Activated naive CD4-positive, alpha-beta T cell treated with anti-CD3 and anti-CD28 coated beads for 36 hours (primary cell): ENCODE measurements at places on chromosomes 16 and 17.

DNA sequence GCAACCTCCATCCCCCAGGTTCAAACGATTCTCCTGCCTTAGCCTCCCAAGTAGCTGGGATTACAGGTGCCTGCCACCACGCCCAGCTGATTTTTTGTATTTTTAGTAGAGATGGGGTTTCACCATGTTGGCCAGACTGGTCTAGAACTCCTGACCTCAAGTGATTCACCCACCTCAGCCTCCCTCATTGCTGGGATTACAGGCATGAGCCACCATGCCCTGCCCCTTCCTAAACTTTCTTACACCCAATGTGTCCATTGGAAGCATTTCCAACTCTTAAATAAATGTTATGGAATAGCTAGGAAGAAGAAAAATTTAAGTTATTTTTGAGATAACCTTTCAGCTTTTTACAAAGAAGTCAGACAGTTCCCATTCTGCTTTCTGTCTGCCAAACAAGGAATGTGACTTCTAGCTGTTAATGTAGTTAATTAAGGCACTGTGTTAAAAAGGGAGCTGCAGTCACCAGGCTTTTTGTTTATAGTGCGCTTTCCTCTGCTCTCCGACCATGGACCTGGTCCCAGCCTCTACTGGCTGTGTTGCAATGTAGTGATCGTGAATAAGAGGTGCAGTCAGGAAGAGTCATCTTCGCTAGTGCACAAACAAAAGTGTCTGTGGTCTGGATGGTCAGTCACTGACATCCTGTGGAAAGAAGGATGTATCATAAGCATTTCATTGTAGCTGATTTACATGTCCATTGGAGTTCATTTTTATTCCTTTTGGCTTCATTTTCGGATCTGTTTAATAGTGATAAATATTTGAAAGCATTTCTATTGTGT is 39.7 kb downstream of the USP10 start:
- DNase-seq = no peak

- DNase-seq = no peak
Observed at GRCh38 chr16:55323637-55324271, at the start of gene IRX6. IRX6 (plus strand) TSS chr16:55324203; CDS start chr16:55325092, 889 bp downstream.

DNA sequence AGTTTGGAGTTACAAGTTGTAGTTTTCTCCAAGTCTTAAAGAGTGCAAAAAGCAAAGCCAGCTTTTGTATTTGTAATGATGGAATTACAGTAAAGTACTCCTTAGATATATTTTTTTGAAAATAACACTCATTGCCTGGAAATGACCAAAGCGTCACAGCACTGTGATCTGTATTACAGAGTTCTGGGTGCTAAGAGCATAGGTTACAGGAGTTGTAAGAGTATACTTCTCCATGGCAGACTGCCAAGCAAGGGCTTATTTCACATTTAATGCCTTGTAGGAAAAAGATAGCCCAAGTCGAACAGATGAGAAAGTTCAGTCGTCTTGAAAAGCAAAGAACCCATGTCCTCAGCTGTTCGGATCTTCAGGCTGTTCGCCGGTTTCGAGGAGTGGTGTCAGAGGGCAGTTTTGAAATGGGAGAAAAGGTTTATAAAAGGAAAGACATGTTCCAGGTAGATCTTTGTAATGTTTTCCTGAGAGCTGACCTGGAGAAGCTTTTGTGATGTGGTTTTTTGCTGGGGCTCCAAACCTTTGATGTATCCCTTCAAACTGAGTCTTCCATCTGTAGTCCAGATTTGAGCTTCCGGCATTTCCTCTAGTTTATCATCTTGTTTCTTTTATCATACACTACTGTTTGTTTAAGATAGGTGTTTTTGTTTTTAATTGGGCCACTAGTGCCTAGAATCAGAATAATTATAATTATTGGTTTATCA is 41.3 kb downstream of the ERCC4 start:
- DNase-seq = no peak

- DNase-seq = peak; percentile 75
Observed at GRCh38 chr17:79612468-79613194, 1.8 kb upstream of the RBFOX3 start.

DNA sequence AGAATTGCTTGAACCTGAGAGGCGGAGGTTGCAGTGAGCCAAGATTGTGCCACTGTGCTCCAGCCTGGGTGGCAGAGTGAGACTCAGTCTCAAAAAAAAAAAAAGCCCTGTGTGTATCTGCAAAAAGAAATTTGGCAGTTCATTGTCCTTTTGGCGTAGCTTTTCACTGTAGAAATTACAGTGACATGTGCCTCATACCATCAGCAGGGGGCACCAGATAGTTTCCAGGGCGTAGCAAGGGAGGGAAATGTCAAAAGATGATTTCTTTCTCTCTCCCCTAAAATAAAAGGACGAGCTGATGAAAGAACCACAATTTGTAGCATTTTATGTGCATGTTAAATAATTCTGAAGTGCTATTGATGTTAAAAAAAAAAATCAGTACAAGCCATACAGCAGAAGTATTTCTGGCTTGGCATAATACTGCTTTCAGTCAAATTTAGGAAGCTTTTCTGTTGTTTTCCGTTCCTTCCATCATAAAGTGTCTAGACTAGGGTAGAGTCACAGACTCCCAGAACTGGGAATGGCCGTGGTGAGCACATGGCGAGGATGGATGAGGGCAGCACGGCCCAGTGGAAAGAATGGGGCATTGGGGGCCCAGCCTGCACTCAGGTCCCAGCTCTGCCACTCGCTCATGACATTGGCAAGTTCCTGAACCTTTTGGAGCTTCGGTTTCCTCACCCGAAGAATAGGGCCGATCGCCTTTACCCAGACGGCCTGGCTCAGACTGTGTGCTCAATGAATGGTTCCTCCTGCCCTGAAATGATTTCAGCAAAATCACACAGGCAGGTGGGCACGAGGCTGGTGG is 59.8 kb upstream of the RPH3AL start:
- peak; percentile 83 for DNase-seq

DNA sequence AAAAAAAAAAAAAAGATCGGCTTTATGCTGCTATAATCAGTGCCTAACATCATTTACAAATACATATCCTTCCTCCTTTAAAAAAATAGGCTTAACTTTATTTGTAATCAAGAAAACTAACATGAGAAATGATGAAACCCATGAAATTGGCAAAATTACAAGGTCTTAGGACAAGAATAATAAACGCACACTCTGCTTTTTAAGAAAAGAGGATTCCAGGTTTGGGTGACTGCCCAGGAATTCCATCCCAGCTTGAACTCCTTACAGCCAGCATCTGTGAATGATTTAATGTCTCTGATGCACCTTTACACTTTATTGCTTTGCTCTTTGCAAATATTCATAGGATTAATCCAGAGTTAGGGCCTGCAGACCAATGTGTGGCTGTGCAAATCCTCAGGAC is 196.0 kb downstream of the CBLN1 start:
- no peak for DNase-seq

DNA sequence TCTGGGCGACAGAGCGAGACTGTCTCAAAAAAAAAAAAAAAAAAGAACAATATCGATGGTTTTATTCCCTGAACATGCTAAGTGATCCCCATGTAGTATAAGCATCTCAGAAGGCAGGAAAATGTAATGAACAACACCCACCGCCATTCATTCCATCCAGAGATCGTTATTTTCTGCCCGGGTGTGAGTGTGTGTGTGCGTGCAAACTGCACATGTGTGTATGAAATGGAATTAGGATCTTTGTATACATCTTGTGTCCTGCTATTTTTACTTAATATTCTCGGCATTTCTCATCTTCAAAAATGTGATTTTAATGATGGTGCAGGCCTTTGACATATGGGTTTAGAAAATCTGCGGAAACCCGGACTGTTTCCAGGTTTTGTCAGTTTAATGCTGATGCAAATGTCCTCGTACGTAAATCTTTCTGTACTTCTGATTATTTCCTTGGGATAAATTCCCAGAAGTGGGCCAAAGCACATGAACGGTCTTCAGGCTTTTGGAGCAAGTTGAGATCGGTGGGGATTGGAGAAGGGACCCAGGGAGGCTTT is 254.8 kb downstream of the SEC14L1 start:
- DNase-seq = no peak

DNA sequence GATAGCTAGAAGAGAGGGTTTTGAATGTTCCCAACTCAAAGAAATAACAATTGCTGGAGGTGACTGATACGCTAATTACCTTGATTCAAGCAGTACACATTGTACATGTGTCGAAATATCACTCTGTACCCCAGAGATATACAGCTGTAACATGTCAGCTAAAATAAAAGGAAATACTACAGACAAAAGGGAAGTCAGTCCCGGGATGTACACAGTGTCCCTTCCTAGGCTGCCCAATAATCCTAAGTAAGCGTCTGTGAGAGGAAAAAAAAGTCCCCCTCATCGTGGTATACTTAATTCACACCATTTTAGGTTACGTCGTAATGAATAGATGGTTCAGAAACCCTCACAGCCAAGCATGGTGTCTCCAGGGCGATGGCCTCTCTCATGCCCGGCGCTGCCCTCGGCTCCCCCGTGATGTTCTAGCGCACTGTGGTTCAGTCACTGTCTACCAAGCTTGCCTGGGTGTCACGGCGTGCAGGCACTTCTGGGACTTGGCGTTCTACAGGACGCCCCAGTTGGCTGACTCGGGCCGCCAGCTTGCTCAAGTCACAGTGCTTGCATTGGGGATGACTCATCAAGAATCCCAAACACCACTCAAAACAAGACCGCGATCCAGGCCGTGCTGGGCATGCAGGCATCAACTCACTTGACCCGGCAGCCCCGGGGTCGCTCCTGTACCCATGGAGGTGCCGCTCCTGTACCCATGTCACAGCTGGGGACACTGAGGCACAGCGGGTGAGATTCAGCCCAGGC is 27.6 kb downstream of the CCDC40 start:
- DNase-seq = no peak

DNA sequence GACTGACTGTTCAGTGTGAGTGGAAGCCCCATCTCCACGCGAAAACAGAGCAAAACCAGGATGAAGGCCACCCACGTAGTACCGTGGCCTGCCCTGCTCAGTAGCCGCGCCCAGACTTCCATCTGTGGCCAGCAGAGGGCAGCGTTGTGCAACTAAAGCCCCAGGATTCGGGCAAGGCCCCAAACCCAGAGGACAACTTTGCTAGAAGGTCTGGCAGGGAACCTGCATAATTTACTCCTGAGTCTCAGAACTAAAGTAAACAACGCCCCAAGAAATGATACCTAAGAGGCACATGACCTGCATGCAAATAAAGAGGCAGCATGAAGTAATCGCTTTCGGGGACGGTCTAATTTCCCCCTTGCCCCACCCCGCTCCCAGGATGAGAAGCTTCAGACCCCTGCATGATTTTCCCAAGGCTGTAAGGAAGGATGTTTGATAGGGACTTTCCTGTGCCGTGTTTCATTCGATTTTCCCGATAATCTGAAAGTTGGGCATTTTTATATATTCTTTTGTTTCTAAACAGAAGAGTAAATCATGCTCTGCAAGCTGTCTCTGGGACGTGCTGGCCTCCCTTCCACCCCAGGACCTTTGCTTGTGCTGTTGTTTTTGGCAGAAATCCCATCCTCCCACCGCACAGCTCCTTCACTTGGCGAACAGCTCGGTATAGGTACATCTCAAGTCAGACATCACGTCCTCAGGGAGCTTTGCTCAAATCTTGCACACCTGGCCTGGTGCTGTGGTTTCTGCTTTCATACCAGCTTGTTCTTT is 18.6 kb downstream of the HSBP1 start:
- peak; percentile 88 for DNase-seq

DNA sequence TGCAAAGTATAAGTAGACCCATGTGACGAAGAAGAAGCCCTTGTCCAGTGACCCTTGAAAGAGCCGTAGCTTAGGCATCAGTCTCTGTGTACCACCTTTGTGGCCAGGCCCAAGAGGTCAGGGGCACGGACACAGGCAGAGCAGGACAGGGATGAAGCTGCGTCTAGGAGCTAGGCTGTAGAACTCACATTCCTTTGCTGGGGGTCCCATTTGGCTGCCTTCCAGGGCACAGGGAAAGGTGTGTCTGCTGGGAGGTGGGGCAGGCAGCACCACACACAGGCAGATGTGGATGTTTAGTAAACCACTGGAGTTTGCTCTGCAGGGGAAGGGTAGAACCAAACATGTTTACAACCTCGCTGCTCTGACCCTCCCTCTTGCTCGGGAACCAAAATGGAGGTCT is 33.7 kb downstream of the HNF1B start:
- DNase-seq = no peak

DNA sequence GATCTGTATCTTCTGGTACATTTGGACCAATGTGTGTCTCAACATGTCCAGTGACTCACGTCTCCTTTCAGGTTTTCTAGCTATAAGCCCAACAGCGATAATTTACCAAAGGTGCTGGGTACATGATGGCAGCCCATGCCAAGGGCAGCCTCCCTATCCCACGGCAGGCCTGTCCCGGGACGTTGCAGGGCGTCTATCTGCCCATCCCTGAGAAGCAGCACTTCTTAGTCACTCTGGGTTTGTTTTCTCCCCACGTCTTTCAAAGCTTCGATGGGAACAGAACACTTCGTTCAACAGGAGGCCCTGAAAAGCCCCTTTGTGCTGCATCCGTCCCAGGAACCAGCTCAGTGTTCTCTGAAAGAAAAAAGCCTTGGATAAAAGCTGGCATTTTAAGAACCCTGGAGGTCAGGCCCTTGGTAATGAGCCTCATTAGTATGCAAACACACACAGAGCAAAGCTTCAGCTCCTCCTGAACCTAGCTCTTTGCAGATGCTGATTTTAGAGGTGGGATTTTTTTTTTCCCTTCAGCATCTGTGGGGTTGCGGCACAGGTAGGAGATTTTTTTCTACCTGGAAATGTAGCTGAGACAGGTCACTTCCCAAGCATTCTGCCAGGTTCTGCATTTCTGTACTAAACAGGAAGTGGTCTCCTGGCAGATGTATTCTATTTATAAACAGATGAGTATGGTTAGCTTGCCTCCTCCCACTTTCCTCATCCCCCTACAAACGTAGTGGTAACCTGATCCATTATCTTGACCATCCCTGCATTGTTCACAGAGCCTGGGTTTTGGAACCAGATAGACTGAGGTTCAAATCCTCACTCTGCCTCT is 17.5 kb upstream of the MT4 start:
- no peak for DNase-seq

- no peak for DNase-seq
Observed at GRCh38 chr17:3966720-3967363, 2.6 kb upstream of the ATP2A3 start.

GRCh38 chr16:85970738-85971137 is 71.8 kb downstream of the IRF8 start:
- no peak for DNase-seq

- no peak for DNase-seq
Observed at GRCh38 chr16:74083541-74083940, 213.1 kb upstream of the PSMD7 start.

DNA sequence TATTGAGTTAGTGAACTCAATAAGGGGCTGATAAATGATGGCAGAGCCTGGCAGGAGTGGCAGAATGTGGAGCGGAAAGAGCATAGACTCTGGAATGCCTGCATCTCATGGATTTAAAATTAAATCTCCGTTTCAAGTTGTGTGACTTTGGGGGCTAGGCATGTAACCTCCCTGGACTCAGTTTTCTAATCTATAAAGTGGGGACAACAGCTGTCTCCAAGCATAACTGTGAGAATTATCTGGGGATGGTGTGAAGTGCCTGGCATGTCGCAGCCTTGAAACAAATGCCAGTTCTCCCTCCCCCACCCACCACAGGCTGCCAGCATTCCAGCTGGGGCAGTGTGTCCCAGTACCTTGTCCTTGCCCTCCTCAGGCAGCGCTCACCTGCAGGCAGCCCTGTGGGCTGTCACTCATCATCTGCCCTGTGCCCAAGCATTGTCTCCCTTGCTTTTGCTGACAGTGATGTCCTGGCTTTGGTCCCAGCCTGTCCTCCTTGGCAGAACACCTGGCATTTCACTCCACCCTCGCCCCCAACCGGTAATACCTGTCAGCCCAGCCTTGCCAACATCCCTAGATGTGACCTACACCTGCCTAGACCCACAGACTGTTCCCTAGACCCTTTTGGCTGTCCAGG is 129.6 kb downstream of the MRM1 start:
- DNase-seq = no peak
